Anterior cingulate cortex (tissue), 58 donors: ENCODE measurements at places on chromosomes 12 and 14.

- DNase-seq, result no peak
Observed at GRCh38 chr14:60276347-60276746, 27.3 kb downstream of the PPM1A start.

GRCh38 chr14:54106661-54107377 lies 150.2 kb upstream of the BMP4 start:
- DNase-seq, result no peak

DNA sequence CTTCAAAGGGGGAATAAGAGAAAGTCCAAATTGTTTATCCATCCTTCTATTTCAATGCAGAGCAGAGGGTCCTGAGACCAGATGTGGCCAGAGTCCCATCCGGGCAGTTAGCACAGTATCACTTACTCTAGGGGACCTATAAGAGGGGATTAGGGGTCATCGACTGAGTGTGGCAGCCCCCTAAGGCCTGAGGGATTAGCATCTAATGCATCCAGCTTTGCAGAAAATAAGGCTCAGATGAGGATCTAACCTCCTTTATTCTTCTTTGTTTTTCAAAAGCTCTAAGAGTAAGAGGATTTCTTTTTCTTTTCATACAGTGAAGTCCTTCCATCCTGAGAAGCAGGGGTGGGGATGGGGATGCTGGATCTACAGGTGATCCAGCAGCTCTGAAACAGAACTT lies 43.5 kb downstream of the NEUROD4 start:
- no peak for DNase-seq

GRCh38 chr12:68957273-68957672 lies 24.3 kb upstream of the CPM start:
- DNase-seq, result no peak

DNA sequence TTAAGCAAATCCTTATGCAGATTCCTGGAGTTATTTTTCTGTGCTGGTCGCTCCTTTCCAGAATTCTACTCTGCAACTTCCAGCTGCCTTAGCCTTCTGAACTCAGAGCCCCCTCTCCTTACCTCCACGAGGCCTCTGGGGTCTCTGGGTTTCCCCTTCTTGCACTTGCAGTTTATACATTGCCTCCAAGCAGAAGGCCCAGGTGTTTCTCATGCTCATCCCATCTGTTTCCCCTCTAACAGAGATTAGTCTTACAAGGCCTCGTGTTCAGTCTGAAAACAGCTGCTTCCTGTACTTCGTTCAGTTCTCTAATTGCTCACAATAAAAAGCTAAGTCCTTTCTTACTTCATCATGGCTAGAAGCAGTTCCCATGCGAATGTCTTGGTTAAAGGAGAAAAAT lies 134.4 kb upstream of the FGD4 start:
- DNase-seq, result no peak

- DNase-seq, result no peak
Observed at GRCh38 chr14:103899316-103899715, 28.9 kb upstream of the TDRD9 start.
